ENCODE measurements at places on chromosomes 5 and 9. TPM values are rescaled to one million over a fixed set of nuclear protein-coding genes. Genes with fewer than 3 reads are reported as not detected.

Gene C9orf153
- total RNA-seq = 0.19 TPM

Gene QRFP
- total RNA-seq = not detected

Gene FRMPD1
- not detected for total RNA-seq

Gene PCDHGA8
- total RNA-seq = not detected

Gene IL3
- total RNA-seq = 68.0 TPM

Gene EIF4E1B
- total RNA-seq = not detected

Gene DMRT3
- not detected for total RNA-seq

Gene FBP2
- total RNA-seq = not detected

Gene CDKN2B
- total RNA-seq = 0.11 TPM

Gene CDH10
- not detected for total RNA-seq

Gene ADGRV1
- total RNA-seq = not detected

Gene FAM81B
- not detected for total RNA-seq

Gene ALAD
- total RNA-seq = 18.2 TPM

Gene CCDC192
- not detected for total RNA-seq

Gene BTNL3
- total RNA-seq = not detected
